ENCODE measurements at places on chromosomes 5 and 9.

DNA sequence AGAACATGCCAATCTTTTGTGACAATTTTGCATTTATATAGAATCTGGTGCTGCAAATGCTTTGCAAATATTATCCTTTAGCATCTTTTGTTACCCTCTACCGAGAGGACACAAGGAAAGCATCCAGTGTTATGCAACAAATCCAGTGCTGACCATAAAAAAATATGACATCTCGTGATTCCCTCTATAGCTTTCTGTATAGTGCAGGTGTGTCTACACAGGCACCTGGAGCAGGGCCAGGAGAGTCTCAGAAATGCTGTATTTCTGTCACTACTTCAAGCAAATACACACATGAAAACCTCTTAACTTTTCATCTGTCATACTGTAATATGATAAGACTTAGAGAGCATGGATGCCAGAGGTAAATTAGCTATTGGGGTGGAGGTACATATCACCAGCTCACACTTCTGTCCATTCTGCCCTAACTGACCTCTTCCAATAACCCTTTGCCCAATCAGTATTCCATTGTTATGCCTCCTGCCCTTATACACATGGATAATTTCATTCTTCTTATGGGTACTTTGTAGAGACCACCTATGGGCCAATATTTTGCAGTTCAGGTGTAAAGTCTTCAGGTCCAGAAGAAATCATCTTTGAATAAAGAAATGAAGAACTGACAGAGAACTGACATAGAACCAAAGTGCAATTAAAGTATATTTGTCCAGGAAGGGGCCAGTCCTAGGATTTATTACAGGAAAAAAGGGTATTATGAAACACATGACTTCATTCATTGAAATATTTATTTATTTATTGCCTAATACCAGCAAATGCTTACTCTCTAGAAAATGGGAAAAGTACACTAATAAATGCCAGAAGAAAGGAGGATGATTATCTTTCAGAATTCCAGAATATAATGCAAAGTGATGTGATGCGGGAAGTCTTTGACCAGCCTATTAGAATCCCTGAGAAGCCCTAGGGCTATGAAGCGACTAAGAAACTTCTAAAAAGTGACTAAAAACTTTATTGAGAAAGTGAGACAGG lies 106.5 kb downstream of the EPB41L4A start:
- DNase-seq, result peak; percentile 7

GRCh38 chr5:72921886-72922285 lies 34.0 kb upstream of the FCHO2 start:
- no peak for DNase-seq

DNA sequence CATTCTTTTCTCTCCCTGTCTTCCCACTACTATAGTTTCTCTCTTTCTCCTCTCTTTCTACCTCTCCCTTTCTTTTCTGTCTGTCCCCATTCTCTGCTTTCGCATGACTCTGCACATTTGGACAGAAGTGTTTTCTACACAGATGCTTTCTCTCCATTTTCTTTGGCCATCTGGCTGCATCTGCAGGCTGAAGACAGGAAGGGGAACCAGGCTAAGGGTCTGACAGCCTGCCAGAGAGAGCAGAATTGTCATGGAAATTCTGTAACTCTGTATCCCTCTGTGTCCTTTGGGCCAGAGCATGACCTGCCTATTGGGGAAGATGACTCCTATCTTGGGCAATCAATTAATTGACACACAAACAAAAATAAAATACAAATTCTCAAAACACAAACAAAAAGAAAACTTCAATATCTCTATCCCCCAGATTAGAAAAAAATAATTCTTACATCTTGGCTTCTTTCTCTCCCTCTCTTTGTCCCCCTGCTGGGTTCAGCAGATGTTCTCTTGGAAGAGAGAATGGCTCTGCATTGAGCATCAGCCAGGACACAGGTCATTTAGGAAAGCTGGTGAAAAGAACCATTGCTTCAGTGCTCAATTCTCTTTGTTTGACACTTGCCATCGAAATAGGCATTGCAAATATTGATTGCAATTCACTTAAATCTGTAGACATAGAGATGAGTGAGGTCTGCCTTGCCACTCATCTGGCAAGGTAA lies 415.9 kb upstream of the KLF4 start:
- DNase-seq, result no peak

GRCh38 chr9:105681724-105682123 lies 12.6 kb upstream of the TMEM38B start:
- DNase-seq, result no peak

GRCh38 chr9:132949709-132950108 lies 5.3 kb upstream of the TSC1 start:
- DNase-seq, result no peak

GRCh38 chr9:71924576-71924975 lies 13.1 kb downstream of the C9orf85 start:
- no peak for DNase-seq

DNA sequence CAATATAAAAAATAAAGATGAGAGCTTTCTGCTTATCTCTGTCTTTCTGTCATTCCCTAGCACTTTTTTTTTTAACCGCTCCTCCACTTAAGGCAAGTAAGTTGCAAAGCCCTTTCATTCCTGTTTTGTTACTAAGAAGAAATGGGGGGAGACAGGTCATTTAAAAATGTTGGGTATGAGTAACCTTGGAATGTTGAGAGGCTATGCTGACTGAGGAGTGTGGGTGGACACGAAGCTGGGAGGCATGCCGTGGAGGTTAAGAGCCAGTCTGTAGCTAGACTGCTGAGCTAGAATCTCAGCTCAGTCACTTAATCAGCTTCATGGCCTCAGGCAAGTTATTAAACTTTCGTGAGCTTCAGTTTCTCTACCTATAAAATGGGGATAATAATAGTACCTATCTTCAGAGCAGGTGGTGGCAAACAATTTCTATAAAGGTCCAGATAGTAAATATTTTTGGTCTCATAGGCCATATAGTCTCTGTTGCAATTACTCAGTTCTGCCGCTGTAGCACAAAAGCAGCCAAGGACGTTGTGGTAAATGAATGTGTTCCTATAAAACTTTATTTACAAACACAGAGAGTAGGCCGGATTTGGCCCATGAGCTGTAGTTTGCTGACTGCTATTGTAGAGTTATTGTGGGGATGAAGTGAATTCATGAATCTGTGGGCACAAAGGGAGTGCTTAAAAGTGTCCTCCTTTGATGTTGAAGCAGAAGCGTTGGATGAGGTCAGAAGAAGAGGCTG lies 220.0 kb downstream of the GABBR2 start:
- no peak for DNase-seq

DNA sequence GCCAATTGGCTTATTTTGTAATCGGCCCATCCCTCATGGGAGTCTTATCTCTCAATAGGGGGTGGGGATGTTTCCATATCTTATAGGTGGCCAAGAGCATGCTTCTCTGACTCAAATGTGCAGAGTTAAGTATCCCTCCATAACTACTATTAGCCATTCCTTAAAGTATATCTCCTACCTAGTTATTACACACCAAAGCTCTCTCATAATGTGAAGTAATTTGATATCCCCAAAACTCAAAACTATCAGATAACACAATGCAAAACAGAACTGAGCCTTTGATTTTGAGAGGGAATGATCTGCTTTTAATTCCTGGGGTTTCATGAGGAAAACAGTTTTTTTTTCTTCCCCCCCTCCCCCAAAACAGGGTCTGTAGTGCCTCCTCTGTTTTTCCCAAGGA lies 28.4 kb downstream of the UNC13B start:
- DNase-seq, result no peak

GRCh38 chr5:76733049-76733417 lies 17.1 kb downstream of the F2R start:
- no peak for DNase-seq

DNA sequence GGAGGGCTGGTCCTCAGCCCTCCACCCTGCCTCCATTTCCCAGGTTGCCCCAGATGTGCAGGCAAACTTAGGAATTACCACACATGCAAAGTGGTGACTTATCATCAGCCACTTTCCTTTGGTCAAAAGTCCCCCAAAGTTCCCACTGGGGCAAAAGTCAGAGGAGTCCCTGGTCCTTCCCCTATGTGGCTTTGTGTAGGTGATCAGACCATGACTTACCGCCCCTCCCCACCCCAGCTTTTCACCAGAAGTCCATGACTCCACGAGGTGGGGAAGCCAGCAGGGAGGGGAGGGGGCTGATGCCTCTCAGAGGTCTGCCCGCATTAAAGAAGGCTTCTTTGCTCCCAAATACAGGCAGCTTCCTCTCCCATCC lies 5.8 kb downstream of the TRAF1 start:
- no peak for DNase-seq

DNA sequence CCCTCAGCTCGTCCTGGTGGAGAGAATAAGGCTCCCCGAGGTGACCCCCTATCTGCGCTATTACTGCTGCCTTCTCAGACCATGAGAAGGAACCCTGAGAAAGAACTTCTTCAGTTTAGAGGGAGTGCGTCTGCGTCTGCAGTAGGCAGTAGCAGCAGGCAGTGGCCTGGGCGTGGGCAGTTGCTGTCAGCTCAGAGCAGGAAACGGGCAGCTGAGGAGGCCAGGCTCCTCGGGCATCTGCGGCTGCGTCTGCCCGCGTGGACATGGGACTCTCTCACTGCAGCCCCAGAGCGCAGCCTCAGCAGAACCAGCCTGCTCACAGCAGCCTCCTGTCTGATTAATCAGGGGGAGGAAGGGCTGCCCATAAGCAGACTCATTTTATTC lies 49.8 kb upstream of the FCN1 start:
- DNase-seq, result no peak

GRCh38 chr5:159777049-159777660 lies 139.1 kb upstream of the ADRA1B start:
- no peak for DNase-seq

DNA sequence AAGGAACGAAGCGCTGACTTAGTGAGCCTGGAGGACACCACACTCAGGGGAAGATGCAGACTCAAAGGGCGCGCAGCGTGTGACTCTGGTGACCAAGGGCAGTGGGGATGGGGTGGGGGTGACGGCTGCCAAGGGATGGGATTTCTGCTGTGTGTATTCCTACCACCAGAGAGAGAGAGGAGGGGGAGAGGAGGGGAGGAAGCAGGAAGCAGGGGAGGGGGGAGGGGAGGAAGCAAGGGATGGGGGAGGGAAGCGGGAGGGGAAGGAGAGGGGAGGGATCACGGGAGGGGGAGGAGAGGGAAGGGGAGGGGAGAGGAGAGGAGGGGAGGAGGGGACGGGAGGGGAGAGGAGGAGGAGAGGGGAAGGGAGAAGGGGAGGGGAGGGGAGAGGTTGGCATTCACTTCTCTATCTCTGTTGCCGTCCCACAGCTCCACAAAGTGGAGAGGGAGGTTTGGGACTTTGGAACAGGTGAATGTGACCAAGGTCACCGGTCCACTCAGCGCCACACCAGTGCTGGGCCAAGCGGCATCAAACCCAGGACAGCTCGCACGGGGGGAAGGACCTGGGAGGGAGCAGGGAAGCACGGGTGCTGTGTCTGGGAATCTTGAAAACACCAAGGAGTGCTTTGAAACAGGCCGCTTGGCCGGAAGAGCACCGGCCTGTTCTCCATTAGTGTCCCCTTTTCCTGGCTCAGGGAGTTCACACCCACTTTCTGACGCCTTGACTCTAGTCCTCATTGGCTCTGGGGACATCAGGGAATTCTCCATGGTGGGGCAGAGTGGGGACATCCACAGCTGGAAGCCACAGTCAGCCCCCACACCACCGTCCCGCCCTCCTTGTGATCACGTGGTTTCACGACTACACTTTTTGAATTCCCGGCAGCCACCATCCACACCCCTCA lies 77.4 kb downstream of the VAV2 start:
- DNase-seq, result no peak

DNA sequence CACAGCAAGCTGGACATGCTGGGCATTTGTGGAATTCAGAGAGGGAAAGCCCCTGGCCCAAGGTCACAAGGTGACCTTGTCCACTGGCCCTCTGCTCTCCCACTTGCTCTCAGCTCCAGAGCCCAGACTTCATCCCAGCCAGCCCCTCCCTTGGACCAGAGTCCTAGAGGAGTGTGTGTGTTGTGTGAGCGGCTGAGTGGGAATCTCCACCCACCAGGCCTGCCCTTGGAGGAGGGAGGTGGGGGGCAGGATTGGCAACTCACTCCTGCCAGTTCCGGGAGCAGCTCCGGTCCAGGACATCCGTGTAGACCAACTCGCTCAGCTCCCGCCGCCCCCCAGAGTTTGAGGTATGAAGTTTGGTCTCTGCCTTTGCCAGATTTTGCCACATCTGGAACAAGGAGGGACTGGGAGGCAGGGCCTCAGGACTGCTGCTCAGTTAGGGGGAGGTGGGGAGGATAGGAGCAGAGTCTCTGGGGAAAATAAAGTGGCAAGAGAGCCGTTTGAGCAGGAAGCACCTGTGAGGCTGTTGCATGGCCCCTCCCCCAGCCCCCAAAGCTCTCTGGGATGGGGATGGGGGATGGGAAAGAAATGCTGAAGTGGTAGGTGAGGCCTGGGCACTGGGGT lies 1.4 kb downstream of the MZB1 start:
- DNase-seq, result peak; percentile 6

- DNase-seq, result no peak
Observed at GRCh38 chr5:141517880-141518617, 29.2 kb downstream of the PCDHGC5 start.

GRCh38 chr5:154164249-154164581 lies 26.3 kb upstream of the GALNT10 start:
- DNase-seq, result no peak

Data from NCI-H187 (cell line).